ENCODE measurements at places on chromosomes 7 and 10.

DNA sequence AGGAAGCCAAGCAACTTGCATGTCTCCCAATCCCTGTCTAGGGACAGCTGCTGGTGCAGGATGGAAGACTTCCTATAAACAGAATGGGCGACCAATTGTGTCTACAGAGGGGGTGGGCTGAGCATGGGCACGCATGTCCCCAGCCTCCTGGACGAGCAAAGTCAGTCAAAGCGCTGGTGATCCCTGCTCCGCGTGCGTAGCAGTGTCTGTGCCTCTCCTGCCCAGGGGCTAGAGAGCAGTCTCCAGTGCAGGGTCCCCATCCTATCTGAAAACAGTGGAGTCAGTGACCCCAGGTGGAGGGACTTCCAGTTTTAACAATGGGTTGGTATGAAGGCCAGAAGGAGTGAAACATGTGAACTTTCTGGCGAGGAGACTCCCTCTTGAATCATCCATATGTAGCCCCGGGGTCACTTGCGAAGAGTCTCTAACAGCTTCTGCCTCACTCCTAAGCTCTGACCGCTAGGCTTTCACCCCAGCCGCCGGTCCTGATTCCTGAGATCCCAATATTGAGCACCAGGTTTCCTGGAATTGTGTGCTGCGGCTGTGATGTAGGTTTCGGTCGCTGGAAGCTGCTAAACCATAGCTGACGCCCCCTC, 714 bp upstream of the CASP2 start:
- DNase-seq: no peak

GRCh38 chr10:44962870-44963738, 3.5 kb downstream of the RASSF4 start:
- peak; percentile 43 for DNase-seq

- no peak for DNase-seq
Observed at GRCh38 chr7:132065193-132065988, 509.0 kb upstream of the PODXL start.

GRCh38 chr10:70355051-70356021, 27.1 kb downstream of the LRRC20 start:
- DNase-seq: no peak

DNA sequence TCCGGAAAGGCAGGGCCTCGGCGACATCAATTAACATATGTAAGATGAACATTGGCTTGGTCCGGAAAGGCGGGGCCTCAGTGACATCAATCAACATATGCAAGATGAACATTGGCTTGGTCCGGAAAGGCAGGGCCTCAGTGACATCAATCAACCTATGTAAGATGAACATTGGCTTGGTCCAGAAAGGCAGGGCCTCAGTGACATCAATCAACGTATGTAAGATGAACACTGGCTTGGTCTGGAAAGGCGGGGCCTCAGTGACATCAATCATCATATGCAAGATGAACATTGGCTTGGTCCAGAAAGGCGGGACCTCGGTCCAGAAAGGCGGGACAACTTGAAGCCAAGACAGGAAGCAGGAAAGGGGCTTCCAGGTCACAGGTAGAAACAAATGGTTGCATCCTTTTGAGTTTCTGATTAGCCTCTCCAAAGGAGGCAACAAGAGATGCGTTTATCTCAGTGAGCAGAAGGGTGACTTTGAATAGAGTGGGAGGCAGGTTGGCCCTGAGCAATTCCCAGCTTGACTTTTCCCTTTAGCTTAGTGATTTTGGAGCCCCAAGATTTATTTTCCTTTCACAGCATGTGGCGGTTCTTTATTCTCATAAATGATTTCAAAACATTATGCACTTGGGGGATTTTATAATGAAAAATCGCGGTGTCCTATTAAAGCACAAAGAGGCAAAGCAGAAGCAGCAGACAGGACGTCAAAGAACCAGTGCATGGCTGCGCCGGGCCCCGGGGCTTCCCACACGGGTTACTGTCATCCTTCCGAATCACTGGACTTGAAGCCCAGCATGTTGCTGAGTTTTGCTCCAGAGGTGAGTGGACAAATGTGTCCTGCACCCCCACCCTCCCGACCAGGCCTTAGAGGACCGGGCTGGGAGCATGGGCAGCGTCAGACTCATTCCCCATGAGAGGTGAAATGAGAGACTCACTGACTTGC, 43.1 kb upstream of the EN2 start:
- DNase-seq: no peak

DNA sequence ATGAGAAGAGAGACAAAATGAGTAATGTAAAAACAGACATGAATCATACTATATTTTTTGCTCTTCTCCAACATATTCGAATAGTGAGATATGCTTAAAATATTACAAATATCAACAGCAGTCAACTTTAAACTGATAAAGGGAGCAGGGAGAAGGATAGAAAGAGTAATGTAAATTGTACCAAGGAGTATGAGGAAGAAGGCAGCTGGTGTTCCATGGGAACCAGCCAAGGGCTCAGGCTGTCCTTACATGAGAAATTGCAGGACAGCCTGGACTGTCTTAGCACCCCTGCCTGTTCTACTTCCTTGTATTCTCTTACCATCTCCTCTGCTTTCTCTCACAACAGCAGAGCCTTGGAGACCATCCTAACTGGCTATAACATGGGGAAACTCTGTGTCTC, 128.7 kb downstream of the TSPAN12 start:
- DNase-seq: no peak

DNA sequence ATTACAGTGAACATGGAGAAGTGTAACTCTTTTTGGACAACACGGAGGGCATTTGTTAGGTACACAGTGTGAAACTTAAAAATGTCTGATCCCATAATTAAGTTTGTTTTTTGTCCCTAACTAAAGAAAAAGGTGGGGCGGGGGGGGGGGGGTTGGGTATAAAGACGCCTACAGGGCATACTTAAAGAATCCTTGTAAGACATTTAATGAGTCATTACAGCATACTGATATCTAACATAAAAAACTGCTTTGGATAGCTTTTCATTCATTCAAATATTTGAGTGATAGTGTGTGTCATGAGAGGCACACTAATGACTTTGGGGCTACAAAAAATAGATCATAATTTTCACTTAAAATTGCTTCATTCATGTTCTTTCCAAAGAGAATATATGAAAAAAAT, 31.2 kb downstream of the ZNRF2 start:
- no peak for DNase-seq

GRCh38 chr10:66151346-66151745, 774.5 kb upstream of the LRRTM3 start:
- no peak for DNase-seq

GRCh38 chr10:35946556-35946955, 304.5 kb upstream of the FZD8 start:
- DNase-seq: no peak

- DNase-seq: no peak
Observed at GRCh38 chr7:136845899-136846465, 22.5 kb upstream of the CHRM2 start.

- peak; percentile 56 for DNase-seq
Observed at GRCh38 chr7:156776527-156776926, 116.5 kb downstream of the LMBR1 start.

All from left lobe of liver (tissue), 2 donors.